Lung microvascular endothelial cell (primary cell): ENCODE measurements at places on chromosomes 6 and 20. TPM values are rescaled to one million over a fixed set of nuclear protein-coding genes. Genes with fewer than 3 reads are reported as not detected.

ADAM33 gene
- under 0.01 TPM in 1 of 2 replicates, not detected in the other for total RNA-seq

EDN1 gene
- 110 and 268 TPM in 2 replicates for total RNA-seq

SLC22A7 gene
- total RNA-seq: not detected in 2 replicates

BANF2 gene
- total RNA-seq: not detected in 2 replicates

PRICKLE4 gene
- 5.2 and 6.7 TPM in 2 replicates for total RNA-seq

GRCh38 chr6:144265061-144265357 is 20.1 kb upstream of the UTRN start:
- no peak for DNase-seq

DNA sequence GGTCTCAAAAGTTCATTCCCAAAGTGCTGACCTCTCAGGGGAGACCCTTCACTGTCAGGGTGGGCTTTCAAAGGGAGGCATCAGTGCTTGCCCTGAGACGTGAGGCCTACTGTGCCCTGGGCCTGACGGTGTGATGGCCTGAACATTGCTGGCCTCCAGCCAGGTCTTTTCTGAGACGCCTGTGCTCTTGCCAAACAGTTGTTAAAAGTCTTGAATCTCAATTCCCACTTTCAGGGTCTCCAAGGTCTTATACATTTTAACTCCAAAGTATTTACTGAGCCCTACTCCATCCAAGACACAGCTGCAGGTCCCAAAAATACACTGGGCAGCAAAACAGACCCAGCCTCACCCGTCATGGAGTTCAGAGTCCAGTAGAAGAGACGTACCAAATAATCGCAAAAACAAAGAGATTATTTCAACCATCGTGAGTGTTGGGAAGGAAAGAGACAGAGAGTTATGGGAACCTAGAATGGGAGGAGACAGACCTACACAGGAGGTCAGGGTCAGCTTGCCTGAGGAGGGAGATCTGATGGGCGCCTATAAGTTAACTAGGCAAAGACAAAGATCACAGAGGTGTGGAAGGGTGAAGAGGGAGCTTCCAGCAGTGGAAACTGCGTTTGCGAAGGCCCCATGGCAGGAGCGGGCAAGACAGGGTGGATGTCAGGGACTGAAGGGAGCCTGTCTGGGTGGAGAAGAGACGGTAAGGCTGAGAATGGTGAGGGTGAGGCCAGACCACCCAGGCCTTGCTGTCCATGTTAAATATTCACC is 446.3 kb downstream of the PREX1 start:
- DNase-seq: no peak

DNA sequence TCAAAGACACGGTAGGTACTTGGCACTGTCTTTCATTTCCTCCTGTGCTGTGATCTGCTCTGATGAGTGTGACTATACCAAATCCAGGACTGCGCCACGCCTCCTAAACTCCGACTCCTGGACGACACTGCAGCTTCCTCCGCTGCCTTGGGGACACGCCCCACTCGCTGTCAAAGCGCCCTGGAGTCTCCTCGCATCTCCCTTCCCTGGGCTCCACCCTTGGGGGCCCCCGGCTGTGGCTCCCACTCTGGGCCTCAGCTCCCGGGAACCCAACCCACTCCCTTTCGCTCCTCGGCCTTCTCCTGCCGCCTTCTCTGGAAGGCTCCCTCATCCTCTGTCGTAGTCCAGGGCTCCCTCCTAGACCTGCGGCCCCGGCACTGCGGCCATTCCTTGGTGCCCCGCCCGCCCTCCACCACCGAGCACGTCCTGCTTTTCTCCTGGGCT is 61.2 kb downstream of the RSPH3 start:
- no peak for DNase-seq

DNA sequence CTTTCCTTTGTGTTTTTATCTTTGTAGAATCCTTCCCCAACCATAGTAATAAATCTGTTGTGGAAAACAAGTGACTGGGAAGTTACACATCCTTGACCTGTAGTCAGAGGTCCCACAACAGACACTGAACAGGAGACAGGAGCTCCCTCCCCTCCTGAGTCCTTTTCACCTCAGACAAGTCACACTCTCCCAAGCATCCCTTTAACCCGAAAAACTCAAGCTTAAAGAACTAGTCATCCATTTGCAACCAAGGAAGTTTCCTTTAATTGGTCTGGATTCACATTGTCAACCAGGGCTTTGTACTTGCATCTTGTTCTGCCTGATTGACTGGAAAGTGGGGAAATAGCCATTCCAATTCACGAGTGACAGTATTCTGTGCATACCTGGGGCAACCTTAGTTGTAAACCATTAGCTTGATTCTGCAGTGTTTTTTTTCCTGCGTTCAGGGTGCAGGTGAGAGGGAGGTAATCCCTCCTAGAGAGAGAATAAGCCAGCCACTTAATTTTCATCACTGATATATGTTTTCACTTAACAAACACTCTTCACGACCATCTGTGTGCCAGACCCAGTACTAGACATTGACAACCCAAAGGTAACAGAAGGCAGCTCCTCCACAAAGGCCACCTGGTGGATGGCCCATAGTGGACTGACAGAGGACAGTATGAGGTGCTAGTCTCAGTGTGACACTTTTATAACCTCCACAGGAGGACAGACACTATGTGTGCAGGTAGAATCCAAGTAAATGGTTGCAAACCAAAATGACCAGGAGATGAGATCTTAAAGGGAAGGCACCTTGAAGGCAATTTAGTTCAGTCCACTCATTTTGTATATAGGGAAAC is 112.4 kb downstream of the SLX4IP start:
- no peak for DNase-seq

GRCh38 chr6:34610819-34611477 is 54.8 kb upstream of the SPDEF start:
- peak; percentile 74 for DNase-seq

GRCh38 chr6:45681860-45682511 is 304.3 kb upstream of the SUPT3H start:
- DNase-seq: no peak

DNA sequence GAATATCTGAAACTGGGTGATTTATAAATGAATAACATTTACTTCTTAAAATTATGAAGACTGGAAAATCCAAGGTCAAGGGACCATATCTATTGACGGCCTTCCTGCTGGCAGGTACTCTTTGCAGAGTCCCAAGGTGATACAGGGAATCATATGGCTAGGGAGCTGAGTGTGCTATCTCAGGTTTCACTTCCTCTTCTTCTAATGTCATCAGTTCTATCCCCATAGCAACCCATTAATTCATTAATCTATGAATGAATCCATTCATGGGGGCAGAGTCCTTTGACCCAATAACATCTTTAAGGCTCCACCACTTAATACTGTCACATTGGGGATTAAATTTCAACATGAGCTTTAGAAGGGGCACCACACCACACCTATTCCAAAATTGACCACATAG is 772.0 kb downstream of the HACE1 start:
- no peak for DNase-seq

DNA sequence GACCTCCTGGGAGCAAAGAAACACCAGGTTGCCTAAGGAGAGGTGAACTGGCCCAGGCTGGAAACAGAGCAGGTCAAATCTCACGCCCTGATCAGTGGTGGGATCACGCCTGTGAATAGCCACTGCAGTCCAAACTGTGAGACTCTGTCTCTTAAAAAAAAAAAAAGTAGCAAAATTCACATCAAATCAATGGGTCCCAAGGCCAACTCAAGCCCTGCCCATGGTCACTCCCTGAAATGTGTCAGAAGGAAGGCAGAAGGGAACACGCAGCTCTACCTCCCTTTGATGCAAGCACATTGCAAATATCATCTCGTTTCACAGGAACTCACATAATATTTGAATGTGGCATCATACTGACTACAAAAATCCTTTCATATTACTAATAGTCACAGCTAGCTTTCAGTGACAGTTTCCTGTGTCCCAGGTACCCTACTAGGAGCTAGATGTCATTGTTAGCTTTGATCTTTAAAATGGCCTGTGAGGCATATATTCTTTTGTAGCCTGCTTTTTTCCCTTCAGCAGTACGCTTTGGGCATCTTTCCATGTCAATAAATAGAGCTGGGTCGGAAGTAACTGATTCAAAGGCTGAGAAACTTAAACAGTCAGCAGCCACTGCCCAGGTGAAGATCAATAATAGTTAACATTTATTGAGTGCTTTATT is 14.4 kb upstream of the TTPAL start:
- no peak for DNase-seq

GRCh38 chr6:135117413-135117968 is 62.9 kb upstream of the HBS1L start:
- DNase-seq: no peak

DNA sequence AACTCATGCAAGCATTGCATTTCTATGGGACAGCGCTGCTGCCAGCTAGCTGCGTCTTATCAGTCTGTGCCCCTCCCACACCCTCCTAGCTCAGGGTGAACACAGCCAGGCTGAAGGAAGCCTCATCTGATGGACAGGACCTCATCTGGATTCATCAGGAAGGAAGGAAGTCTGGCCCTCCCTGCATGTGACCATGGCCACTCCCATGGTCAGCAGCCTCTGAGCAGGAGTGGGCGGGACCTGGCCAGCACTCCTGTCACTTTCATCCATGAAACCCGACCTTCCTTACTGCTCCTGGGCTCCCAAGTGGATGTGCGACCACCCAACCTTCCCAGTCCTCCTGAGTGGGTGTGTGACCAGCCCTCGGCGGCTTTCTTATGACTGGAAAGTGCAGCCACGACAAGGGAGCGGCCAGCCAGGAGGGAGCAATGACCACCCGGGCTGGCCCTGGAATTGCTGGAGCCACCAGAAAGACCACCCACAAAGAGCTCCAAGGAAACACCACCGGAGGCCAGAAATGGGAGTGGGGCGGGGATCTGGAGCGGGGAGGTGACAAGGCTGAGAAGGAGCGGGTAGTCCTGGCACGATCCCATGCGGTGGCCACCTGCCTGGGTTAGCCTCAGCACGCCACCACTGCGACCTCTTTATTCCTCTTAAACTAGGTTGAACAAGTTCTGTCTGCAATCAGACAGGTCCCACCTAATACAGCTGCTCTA is 241.2 kb downstream of the TTLL2 start:
- DNase-seq: peak; percentile 53
